ENCODE measurements at places on chromosomes 16 and 17.

GRCh38 chr16:10558746-10559641 lies 21.4 kb downstream of the EMP2 start:
- no peak for DNase-seq

GRCh38 chr16:73949574-73950320 lies 346.9 kb upstream of the PSMD7 start:
- no peak for DNase-seq

DNA sequence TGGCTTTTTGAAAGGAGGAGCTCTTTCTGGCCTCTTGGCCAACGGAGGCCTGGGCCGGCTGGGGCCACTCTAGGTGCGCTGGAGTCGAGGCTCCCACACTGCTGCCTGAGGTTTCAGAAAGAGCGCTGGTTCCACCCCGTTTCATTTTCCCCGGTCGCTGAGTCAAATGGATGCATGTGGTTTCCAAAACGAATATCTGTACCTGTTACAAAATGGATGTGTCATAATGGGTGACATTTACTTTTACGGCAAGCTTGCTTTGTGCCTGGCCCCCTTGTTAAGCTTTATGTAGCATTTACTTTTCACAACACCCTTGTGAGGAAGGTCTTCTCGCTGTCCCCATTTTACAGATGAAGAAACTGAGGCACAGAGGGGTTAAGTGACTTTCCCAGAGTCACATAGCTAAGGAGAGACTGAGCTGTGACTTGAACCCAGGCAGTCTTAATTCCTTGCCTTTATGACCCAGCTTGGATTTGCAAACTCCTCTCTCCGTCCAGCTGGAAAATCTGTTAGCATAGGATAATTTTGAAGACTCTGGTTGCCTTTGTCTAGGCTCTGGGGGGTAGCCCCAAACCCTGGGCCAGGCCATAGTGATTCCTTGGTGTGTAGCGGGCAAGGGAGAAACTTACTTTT lies 10.6 kb downstream of the KSR1 start:
- DNase-seq: no peak

DNA sequence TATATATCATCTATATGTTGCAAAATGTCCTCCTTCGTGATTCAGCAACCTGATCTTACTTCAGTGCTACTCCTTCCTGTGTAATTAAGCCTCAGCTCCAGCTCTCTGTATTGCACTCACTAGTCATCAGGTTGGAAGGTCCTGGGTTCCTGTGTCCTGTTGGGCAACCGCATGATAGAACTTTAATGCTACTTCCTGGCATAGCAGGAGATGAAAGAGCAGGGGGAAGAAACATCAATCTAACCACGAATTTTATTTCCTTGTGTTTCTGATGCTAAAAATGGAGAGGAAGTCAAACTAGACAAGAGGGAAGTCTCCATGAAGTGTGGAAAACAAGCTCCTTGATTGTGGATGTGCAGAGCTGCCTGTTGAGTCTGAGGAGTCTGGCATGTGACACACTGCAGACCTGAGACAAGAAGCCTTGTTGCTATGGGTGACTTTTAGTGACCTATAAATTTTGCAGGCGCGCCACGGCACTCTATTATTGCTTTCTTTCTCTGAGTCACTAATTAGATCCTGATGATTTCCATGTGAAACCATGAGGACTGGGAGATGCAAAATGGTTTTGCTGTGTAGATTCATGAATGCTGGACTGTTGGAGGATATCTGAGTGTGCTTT lies 25.6 kb downstream of the IGSF6 start:
- no peak for DNase-seq

DNA sequence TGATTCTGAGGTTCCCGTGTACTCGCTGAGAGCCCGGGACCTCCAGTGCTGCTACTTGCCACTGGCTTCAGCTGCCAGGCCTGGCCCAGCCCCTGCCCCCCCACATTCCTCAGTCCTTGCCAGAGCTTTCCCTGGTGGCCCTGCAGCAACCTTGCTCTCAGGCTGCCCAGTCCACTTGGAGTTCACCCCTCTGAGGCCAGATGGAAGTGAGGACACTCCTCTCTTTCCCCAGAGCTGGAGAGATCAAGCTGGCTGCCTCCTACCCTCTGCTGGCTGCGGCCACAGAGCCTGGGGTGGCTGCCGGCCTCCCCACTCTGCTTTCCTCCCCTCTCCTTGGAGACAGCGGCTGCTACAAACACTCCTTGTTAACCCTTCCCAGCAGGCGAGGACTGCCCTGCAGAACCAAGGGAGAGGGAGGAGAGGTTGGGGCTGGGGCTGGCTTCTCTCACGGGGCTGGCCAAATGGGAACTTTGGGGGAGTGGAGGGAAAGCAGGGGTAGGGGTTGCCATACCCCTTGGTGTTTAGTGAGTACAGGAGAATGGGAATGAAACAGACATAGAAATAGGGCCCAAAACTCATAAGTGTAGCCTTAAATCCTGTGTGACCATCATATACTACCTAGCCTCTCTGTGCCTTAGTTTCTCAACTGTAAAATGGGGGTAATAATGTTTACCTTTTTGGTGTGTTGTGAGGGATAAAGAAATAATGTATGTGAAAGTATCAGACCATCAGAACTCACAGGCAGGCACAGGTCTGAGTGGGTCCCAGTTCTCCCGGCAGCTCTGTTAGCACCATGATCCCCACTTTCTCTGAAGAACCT lies at the start of gene GAS2L2:
GAS2L2 (minus strand) TSS at position 295 of the 820 bp plus-strand sequence. CDS start 389 bp downstream, outside the sequence.
- DNase-seq: no peak

DNA sequence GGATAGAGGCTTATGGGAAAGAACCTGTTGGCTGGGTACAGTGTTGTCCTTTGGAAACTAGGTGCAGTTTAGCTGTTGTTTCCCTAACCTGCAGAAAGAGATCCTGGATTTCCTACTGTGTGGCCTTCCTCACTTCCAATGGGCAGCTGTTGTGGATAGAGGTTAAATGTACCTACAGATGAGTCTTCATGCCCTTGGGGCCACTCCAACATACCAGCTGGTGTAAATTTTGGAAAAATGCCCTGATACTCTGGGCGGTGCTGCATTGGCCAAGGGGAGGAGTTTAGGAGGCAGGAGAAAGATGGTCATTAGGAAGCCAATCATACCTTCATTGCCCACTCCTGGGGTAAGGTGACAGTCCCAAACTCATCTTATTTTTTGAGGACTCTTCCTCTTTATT lies 70.2 kb downstream of the SNX11 start:
- no peak for DNase-seq

- no peak for DNase-seq
These were observed 415 bp downstream of the ABCA5 start for GRCh38 chr17:69326377-69327059.

- DNase-seq: no peak
These were observed 109.6 kb downstream of the HS3ST3A1 start for GRCh38 chr17:13491916-13492736.

GRCh38 chr16:89210904-89211515 lies 6.5 kb upstream of the ZNF778 start:
- DNase-seq: no peak

DNA sequence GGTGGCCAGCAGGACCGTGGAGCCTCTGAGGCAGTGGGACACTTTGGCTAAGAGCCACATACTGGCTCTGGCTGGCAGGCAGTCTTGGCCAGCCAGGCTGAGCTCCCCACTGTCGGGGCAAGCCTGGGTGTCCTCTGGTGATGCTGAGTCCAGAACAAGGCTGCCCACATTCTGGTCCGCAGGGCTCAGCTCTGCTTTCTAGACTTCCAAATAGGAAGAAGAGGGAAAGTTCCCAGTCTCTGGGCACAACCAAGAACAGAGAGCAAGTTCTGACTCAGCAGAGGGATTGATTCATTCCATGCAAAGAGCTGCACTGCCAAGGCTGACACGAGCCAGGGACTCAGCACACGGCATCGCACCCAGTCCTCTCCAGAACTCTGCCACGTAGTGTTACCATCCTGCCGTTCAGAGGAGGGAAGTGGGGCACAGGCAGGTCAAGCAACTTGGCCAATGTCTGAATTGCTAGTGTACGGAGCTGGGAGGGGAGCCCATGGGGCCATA lies 58.9 kb downstream of the NOS2 start:
- no peak for DNase-seq

GRCh38 chr17:2138318-2138717 lies 83.4 kb downstream of the HIC1 start:
- no peak for DNase-seq

DNA sequence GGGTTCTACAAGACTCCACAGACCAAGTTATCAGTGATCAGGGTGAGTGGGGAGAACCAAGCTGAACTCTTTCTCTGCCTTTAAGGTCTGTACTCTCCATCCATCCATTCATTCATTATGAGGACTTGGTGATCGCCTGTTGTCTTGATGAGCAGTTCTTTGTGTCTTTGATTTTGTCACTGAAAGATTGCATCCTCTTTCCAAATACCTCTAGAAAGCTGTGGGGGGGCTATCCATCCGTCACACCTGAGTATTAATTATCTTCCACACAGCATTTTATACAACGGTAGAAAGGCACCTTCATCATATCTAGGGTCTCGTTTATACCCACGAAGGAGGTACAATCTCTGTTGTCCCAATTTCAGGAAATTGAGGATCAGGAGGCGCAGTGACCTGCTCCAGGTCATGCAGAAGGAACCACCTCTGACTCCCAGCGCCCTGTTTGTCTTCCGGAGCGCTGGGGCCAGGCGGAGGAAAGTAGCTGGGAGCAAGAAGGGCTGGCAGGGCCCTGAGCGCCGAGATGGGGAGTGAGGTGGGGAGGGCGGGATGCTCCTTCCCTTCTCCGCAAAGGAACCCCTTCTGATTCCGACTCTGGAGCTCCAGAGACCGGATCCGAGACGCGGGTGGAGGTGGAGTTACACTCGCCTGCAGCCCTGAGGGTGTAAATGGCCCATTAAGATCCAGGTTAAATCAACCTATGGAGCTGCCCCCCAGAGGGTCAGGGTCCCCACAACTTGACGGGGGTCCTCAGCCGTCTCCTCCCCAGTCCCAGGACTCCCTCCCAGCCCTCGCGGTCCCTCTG lies 605 bp upstream of the ABAT start:
- DNase-seq: no peak

DNA sequence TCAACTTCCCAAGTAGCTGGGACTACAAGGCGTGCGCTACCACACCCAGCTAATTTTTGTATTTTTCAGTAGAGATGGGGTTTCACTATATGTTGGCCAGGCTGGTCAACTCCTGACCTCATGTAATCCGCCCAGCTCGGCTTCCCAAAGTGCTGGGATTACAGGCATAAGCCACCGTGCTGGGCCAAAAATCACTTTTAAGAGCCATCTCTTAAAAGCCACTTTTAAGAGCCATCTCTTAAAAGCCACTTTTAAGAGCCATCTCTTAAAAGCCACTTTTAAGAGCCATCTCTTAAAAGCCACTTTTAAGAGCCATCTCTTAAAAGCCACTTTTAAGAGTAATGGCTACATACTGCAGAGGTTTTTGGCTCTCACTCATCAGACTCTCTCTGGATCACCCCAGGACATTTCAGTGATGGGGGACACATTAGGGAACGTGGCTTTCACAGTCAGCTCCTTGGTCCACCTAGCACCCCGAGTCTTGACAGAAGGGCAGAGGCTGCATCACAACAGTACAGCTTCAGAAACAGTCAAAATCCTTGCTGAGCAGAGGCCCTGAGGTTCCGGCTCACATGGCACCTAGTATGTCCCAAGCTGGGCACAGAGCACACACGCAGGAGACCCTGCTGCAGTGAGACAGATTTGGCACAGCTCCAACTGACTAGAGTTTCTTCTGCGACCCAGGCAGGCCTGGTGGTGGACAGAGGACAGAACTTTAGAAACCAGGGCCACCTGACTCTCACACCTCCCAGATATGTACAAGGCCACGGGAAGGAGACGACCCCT lies 23.6 kb downstream of the RANBP10 start:
- no peak for DNase-seq

GRCh38 chr17:27321372-27321771 lies 27.5 kb downstream of the WSB1 start:
- DNase-seq: no peak

Data from stimulated activated CD4-positive, alpha-beta T cell treated with anti-CD3 and anti-CD28 coated beads, TNF-alpha, amount 100 ng/mL, for 1 hour (primary cell).